Mucosa of descending colon (tissue), 3 donors: ENCODE measurements at places on chromosomes 12 and 14. TPM values are rescaled to one million over a fixed set of nuclear protein-coding genes. Genes with fewer than 3 reads are reported as not detected.

The INHBC gene
- total RNA-seq: not detected

The TPH2 gene
- not detected for total RNA-seq

The ERH gene
- 125 TPM for total RNA-seq

The ACRBP gene
- total RNA-seq: 1.4 TPM

The ETFBKMT gene
- 7.0 TPM for total RNA-seq

The OTX2 gene
- not detected for total RNA-seq

The TAS2R9 gene
- not detected for total RNA-seq

The SMIM41 gene
- total RNA-seq: 0.32 TPM

The TAS2R13 gene
- total RNA-seq: 1.3 TPM

The RPGRIP1 gene
- total RNA-seq: 0.20 TPM

- no peak for DNase-seq
These were observed 3.6 kb downstream of the STAT6 start for GRCh38 chr12:57107456-57108155.

DNA sequence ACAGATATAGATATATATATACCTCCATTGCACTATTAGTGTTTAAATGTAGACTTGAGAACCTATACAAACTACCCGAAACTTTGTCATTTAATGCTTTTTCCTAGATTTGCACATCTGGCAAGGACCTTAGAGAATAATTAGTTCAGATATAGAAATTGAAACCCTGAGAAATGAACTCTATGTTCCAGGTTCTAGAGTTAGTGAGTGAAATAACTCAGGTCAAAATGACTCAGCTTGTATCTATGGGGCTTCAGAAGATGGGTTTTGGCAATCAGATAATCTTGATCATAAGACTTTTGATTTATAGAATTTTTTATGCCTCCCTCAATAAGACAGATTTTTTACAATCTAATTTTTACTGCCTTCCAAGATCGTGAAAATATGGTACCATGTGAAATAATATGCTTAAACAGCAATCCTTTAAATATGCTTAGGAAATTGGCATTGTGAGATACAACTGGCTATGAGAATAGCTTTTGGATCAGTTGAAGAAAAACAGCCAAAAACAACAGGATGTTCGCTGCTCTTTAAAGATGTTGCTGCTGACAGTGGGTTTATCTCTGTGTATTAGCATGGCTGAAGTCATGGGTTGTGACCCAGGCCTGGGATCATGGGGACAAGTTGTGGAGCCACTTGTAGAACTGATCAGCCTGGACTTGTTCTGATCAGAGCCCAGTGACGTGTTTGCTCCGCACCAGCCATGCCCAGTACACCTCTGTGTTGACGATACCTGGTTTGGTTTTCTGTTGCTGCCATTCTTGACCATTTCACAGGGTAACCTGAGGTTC lies 63.6 kb downstream of the TTLL5 start:
- no peak for DNase-seq

DNA sequence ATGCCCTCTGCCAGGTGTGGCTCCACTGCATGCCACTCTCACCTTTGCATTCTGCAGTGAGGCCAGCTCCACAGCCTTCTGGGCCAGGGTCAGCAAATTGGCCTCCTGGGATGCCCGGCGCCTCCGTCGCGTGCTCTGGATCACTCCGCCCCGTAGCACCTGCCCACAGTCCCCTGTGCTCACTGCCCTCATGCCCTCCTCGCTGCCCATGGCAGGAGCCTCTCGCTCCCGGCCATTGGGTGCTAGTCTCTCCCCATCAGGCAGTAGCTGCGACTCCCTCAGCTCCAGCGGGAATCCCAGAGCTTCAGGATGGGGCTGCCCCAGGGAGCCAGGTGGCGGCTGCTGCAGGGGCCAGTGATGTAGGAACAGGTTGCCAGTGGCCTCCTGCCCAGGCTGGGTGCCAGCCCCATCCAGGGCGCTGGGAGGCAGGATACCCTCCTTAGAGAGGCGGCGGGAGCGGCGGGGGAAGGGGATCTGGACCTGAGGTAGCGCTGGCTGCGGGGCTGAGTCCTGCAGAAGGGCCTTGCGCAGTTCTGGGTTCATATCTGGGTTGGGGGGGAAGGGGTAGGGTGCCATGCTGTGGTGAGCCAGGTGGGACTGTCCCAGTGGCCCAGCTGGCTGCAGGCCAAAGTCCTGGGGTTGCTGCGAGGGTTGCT lies 24.5 kb upstream of the PNMA1 start:
- no peak for DNase-seq

- no peak for DNase-seq
These were observed 326.6 kb downstream of the PAWR start for GRCh38 chr12:79364197-79364596.

- peak; percentile 62 for DNase-seq
These were observed 133.5 kb upstream of the KRAS start for GRCh38 chr12:25384038-25384892.

GRCh38 chr12:128867466-128867865 lies 14.2 kb downstream of the GLT1D1 start:
- no peak for DNase-seq

GRCh38 chr14:105203701-105204100 lies 22.6 kb upstream of the NUDT14 start:
- no peak for DNase-seq
